ENCODE measurements at places on chromosomes 11 and 22.

- DNase-seq = peak; percentile 32
These were observed 1.1 kb downstream of the RBFOX2 start for GRCh38 chr22:36027579-36027934.

DNA sequence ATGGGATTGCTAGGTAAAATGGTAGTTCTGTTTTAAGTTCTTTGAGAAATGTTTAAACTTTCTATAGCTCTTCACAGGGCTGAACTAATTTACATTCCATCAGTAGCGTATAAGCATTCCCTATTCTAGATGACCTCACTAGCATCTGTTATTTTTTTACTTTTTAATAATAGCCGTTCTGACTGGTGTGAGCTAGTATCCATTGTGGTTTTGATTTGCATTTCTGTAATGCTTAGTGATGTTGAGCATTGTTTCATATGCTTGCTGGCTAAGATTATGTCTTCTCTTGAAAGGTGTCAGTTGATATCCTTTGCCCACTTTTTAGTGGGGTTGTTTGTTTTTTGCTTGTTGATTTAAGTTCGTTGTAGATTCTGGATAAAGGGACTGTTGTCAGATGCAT is 35.9 kb downstream of the MMP27 start:
- no peak for DNase-seq

GRCh38 chr22:46971764-46972125 is 209.3 kb downstream of the TBC1D22A start:
- no peak for DNase-seq

DNA sequence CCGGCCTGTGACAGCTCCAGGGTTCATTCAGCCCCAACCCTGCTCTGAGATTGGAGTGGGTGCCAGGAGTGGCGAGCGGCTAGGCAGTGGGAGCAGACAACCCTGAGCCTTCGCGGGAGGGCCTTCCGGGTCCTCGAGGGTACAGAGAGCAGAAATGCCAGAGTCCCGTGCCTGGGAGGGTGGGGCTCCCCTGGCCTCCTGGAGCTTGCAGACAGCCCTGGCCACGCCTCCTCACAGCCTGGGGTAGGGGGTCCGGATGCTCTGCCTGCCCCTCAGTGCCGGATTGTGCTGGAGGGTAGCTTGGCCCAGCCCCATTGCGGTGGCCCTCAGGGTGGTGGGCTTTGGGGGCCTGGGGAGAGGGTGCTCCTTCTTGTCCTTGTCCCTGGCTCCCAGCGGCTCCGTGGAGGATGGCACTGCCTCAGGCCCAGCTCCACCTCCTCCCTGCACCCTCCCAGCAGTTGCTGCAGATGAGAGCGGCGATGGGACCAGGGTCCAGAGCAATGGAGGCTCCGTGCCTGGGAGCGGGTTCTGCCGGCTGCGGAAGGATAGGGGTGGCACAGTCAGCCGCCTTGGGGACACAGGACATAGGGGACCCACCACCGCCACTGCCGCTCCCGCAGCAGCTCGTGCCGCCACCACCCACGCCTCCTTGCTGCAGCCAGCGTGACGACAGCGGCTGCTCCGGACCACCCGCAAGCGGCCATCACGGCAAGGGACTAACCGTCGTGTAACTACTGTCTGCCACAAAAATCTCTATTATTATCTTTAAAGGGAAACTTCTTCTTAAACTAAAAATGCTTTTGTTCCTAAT is 34.9 kb upstream of the OR10G7 start:
- DNase-seq = peak; percentile 58

- no peak for DNase-seq
These were observed 10.5 kb downstream of the CTSC start for GRCh38 chr11:88327061-88327460.

DNA sequence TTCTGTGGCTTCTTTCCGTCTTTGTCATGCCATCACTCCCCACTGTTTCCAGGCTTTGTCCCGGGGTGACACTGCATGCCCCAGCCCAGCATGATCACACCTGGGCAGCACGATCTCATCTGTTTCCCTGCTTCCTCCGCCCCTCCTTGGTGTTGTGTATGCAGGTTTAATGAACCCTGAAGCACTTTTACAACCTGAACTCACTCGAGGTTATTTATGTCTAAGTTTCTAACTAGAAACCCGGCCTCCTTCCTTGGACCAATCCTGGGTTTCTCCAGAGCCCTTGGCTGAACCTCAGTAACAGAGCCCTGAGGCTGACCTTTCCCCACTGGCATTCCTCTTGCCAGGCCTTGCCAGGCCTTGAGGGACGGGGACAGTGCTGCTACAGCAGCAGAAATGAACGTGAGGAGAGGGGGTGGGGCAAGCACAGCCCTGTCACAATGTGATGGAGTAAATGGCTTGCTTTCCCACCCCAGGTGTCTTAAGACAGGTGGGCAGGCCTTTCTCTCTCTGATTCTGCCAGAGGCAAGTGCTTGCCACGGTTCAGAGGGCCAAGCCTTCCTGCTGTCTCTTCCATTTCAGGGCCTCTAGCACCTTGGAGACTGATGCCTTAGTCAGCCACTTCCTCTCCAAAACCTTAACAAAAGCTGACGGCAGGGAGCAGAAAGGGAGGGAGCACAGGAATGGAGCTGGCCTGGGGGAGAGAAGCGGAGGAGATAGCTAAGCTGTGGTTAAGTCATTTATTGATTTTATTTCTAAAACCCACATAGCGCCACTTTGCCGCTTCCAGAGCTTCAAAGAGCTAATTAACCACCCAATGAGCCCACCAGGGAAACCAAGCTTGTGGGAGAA is 3.1 kb upstream of the PYGM start:
- DNase-seq = no peak

DNA sequence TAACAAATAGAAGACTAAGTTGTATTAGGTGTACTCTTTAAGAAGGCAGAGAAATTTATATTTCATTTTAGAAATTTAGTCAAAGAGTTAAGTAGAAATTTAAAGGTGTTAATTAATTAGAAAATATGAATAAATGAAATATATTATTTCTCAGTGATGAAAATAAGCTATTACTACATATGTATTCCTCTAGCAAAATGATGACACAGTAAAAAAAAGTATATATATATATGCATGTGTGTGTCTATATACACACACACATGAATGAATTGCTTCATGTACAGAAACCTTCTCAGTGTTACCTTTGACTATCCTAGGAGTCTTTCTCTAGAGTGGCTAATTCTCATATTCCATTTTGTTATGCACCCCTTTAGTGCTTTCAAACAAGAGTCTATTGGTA is 7.7 kb downstream of the RNF141 start:
- no peak for DNase-seq

- DNase-seq = no peak
These were observed 223.8 kb downstream of the FAM76B start for GRCh38 chr11:95565724-95566141.

- DNase-seq = no peak
These were observed 108.3 kb upstream of the SYT13 start for GRCh38 chr11:45394294-45395085.

DNA sequence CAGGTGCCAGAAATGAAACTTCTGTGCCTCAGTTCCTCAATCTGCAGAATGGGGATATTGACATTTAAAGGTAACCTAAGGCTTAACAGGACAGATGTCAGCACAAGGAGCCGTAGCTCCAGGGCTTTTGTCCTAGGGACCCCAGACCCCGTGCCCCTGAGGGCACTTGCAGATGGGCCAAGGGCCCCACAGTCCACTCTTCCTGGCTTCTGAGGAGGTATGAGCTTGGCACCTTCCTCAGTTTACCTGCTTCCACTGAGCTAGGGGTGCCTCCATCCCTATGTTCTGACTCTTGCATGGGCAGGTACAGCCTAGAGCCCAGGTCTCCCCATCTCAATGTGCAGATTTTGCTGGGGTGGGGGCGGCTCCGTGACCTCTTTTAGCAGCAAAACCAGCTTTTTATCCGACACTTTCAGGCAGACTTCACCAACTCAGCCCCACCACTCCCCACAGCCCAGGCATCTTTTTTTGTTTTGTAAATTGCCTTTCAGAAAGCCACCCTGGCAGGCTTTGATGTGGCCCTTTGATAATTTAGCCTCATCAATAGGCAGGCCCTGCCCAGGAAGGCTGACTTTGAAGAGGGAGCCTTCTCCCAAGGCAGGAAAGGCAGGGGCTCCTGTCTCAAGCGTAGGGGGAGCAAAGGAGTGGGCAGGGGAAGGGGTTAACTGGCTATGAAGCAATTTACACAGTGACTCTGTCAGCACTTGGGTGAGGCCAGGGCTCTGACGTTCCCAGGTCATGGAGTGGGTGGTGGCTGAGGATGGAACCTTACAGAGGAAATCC is 23.7 kb upstream of the FGF3 start:
- no peak for DNase-seq

DNA sequence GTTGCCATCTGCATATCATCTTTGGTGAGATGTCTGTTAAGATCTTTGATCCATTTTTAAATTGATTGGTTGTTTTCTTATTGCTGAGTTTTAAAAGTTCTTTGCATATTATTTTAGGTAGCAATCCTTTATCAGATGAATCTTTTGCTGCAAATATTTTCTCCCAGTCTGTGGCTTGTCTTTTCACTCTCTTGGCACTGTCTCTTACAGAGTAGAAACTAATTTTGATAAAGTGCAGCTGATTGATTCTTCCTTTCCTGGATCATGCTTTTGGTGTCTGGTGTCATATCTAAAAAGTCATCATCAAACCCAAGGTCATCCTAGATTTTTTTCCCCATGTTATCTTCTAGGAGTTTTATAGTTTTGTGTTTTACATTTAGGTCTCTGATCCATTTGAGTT is 112.6 kb downstream of the NAT10 start:
- no peak for DNase-seq

- peak; percentile 68 for DNase-seq
These were observed 50.5 kb upstream of the SHISAL1 start for GRCh38 chr22:44363013-44363979.

DNA sequence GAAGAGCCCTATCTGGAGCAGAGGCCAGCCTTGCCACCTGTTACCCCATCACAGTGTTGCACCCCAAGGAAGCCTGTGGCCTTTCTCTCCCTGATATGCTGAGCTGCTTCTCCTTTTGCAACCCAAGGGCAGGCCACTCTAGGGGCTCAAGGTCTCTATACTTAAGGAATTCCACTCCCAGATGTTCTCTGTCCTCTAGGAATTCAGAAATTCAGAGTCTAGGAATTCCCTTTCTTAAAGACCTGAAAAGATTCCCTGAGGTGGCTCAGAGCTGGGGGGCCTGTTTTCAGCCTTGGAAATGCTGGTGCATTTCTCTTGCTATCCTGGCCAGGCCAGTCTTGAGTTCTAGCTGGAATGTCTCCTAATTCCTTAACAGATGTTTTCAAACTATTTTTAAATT is 68.0 kb upstream of the OLFML1 start:
- DNase-seq = no peak

GRCh38 chr11:55697817-55698216 is 35.8 kb downstream of the OR4C6 start:
- no peak for DNase-seq

- no peak for DNase-seq
These were observed 20.0 kb downstream of the CD6 start for GRCh38 chr11:60991457-60991856.

- DNase-seq = peak; percentile 75
These were observed 46.2 kb downstream of the IGF2 start for GRCh38 chr11:2092956-2093412.

DNA sequence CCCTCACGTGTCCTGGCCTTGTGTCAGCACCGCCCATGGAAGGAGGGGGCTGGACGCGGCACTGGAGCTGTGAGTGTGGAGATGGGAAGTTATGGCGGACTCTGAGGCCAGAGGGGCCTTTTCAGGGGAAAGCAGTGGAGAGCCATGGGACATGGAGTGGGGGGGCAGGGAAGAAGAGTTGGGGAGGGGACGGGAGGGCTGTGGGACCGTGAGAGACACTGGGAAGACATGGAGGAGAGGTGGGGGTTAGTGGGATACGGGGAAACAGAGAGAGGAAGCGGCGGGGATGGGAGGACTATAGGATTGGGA is 58.2 kb downstream of the FBXO7 start:
- no peak for DNase-seq

DNA sequence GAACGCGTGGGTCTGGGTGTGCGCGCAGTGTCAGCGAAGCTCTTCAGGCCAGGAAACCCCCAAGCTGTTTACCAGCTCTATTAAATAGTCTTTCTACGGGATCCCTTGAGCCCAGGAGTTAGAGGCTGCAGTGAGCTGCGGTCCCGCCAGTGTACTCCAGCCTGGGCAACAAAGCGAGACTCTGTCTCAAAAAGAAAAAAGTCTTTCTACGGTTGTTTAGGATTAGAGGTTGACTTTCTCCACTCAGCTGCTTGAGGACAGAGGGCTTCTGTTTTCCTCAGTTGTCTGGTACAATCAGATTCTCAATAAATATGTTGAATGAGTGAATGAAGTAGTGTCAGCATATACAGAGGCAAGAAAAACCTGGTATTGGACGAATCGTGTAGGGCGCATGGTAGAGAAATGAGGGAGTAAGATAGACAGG is 619 bp downstream of the SART1 start:
- DNase-seq = no peak

DNA sequence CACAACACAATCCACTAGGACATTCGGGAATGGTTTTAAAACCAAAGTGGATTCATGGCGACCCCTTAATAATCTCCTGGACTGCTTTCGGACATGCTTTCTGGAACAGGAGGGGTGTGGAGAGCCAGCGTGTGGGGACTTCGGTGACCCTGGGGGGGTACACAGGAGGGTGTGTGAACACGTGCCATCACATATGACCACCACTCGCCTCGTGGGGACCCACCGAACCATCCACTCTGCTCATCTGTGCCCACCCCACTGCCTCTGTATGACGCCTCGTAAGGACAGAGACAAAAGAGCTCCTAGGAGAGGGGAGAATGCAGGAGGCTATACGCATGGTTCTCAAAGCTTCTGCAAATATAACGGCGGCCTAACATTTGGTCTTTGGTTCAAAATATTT is 8.9 kb downstream of the LTO1 start:
- DNase-seq = no peak

GRCh38 chr11:45444796-45445195 is 158.7 kb upstream of the SYT13 start:
- no peak for DNase-seq

DNA sequence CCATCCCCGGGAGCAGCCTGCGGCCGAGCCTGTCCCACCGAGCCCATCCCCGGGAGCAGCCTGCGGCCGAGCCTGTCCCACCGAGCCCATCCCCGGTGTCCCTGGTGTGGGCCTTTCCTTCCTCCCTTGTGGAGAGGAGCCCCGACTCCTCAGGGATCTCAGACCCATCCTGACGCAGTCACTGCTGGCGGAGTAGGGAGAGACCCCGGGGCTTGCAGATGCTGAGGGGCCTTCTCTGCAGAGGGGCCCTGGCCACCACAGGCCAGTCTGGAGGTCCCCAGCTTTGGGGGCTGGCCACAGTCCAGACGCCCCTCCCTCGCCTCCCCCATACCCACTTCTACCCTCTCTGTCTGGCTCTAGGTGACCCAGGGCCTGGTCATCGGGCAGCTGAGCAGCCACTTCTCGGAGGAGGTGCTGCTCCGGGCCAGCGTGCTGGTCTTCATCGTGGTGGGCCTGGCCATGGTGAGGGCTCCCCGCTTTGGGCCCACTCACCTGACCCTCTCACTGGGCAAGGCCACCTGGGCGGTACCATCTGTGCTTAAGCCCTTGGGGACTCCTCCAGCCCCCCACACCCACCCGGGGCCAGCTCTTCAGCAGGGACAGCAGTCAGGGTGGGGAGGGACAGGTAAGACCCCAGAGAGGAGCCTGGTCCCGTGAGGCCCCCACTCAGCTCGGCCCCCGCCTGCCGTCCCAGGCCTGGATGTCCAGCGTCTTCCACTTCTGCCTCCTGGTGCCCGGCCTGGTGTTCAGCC is 7.3 kb downstream of the PHLDA2 start:
- no peak for DNase-seq

- DNase-seq = no peak
These were observed 1.6 kb upstream of the HORMAD2 start for GRCh38 chr22:30078320-30079311.

GRCh38 chr11:118876286-118876685 is 7.4 kb upstream of the CXCR5 start:
- no peak for DNase-seq

GRCh38 chr22:47914481-47915097 is 1152.1 kb downstream of the TBC1D22A start:
- DNase-seq = no peak

Data from colonic mucosa (tissue), 4 donors.